ENCODE measurements at places on chromosomes 6 and 20. TPM values are rescaled to one million over a fixed set of nuclear protein-coding genes. Genes with fewer than 3 reads are reported as not detected.

DNA sequence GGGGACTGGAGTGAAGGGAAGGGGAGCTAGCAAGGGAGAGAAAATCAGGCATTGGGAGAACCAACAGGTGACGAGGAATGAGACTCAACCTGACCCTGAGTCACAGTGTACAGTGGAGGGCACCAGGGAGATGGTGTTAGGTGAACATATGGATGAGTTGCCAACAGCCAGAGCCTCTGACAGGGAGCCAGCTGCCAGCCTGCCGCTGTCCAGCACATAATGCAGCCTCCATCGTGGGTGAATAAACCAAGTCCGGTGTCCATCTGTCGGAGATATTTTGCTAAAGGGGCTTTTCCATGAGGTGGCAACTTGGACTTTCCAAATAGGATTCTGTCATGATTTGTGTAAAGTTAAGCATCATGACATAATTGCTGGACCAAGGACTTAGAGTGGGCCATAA is 88.1 kb downstream of the CDH4 start:
- DNase-seq, result no peak

DNA sequence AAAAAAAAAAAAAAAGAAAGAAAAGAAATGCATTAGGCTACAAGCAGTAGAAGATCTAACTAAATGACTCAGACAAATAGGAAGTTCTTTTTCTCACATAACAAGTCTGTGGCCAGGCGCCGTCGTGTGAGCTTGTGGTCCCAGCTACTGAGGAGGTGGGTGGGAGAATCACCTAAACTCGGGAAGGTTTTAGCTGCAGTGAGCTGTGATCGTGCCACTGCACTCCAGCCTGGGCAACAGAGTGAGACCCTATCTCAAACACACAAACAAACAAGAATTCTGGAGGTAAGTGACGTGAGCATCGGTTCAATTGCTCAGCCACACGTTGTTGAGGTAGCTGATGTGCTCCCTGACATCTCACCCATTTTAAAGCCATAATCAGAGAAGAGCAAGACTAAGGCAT is 37.9 kb upstream of the SLC23A2 start:
- no peak for DNase-seq

MCM8 gene
- 2.3 TPM for total RNA-seq

- no peak for DNase-seq
These were observed 408.4 kb upstream of the FLRT3 start for GRCh38 chr20:14745830-14746229.

GRCh38 chr20:2387580-2387979 is 6.9 kb downstream of the TGM6 start:
- no peak for DNase-seq

GRCh38 chr6:134176264-134176975 is 124.0 kb upstream of the SLC2A12 start:
- peak; percentile 74 for DNase-seq

ARG1 gene
- 0.69 TPM for total RNA-seq

OPRL1 gene
- 0.25 TPM for total RNA-seq

- DNase-seq, result peak; percentile 93
These were observed at the start of gene CD40 for GRCh38 chr20:46117704-46118467. TSS of gene CD40 (plus strand) at chr20:46118314. CDS start at chr20:46118344, 30 bp downstream.

DNA sequence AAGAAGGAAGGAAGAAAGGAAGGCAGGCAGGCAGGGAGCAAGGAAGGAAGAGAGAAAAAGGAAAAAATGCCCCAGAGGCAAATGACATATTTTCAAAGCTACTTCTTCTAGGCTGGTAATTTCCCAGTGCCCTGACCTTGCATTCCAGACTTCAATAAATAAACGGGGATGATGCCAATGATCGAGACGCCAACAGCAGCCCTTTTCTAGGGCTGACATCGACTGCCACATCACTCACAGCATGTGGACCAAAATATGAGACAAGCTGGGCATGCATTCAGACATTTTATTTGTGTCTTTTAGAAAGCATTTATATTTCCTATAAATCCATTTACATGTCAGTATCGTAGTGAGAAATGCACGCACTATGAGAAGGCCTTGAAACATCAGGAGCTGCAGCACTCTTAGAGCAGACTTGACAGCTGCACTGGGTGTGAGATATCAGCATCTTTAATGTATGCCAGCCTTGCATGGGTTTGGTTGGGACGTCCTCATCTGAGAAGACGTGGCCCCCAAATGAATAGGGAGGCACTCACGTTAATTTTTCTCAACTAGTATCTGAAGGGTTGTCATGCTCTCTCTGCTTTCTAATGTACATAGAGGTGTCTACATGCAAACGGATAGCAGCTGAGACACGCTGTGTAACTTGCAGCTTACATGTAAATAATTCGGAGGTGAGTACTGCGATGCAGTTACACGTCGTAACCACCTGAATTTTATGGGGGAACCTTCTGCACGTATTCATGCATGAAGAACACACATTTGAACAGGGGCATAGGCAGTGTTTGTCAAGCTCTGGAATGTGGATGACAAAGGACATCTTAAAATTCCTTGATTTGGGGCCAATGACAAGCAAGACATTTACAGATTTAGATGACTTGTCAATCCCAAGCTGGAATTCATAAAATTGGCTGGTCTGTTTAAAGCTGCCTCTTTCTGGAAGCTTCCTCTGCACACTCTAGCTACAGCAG is 149.1 kb upstream of the AGPAT4 start:
- DNase-seq, result no peak

BMP7 gene
- total RNA-seq, result 2.5 TPM

GRCh38 chr6:10662207-10662606 is 32.2 kb downstream of the C6orf52 start:
- DNase-seq, result no peak

GZF1 gene
- 4.2 TPM for total RNA-seq

- no peak for DNase-seq
These were observed 320.1 kb downstream of the BTBD3 start for GRCh38 chr20:12237772-12238171.

- no peak for DNase-seq
These were observed 196.8 kb upstream of the NRSN1 start for GRCh38 chr6:23929201-23929600.

MYH7B gene
- total RNA-seq, result 0.09 TPM

- no peak for DNase-seq
These were observed 2.3 kb downstream of the KLHDC3 start for GRCh38 chr6:43016176-43016942.

PEX3 gene
- 5.6 TPM for total RNA-seq

DNA sequence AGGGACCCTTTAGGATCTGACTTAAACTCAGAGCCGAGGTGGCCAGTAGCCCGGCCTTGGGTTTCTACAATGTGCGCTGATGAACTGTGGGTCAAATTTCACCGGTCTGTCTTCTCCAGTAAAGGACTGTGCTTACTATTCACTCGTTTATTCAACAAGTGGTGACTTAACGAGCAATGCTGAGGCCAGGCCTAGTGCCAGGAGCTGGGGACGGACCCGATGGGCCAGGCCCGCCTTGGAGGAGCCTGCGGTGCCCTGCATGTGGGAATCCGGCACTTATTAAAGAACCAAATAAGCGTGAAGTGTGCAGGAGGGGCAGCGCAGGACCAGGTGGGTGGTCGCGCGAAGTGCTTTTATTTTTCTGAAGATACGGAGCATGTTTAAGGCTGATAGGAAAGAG is 24.0 kb downstream of the CTCFL start:
- no peak for DNase-seq

DNA sequence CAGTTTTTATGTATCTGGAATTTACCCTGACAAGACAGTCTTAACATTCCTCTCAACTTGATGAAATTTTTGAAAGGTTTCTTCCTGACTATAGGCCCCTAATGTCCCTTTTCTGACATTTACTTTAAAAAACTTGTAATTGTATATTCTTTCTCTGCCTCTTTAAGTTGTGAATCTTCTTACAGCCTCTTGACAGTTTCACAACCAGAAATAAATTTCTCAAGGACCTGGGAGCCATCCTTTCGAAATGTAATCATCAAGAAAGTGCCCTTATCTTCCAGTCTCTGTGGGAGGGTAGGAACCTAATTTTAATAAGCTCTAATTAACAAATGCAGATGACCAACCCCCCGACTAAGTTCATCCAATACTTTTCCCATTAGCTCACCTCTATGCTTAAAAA is 403.6 kb upstream of the GJE1 start:
- no peak for DNase-seq

LAMA4 gene
- total RNA-seq, result 6.9 TPM

GRCh38 chr6:115885636-115886366 is 174.9 kb downstream of the FRK start:
- no peak for DNase-seq

DNA sequence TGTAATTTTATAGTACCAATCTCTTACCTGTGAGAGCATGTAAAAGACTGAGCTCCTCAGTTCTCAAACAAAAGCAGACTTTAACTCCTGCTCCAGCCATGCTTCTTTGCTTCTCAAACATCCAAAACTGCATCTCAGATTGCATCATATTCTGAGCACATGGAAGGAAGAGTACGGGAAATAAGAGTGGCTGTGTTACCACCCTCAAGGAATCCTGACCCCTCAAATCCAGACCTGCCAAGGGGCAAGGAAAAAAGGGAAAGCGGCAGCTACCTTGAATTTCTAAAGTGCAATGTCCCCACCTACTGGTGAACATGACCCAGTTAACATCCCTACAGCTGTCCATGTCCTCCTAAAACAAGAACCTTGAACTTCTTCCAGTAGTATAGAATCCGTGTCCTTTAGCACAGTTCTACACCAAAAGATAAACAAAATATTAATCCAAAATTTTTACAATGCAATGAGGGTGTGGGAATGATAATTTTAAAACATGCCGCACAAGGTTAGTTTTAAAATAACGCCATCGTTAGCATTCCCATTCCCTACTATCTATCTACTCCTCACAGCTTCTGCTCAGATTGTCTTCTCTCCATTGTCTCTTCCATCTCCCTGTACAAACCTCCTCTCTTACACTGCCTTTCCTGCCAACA is 34.1 kb upstream of the HLA-DQB1 start:
- DNase-seq, result no peak

DNA sequence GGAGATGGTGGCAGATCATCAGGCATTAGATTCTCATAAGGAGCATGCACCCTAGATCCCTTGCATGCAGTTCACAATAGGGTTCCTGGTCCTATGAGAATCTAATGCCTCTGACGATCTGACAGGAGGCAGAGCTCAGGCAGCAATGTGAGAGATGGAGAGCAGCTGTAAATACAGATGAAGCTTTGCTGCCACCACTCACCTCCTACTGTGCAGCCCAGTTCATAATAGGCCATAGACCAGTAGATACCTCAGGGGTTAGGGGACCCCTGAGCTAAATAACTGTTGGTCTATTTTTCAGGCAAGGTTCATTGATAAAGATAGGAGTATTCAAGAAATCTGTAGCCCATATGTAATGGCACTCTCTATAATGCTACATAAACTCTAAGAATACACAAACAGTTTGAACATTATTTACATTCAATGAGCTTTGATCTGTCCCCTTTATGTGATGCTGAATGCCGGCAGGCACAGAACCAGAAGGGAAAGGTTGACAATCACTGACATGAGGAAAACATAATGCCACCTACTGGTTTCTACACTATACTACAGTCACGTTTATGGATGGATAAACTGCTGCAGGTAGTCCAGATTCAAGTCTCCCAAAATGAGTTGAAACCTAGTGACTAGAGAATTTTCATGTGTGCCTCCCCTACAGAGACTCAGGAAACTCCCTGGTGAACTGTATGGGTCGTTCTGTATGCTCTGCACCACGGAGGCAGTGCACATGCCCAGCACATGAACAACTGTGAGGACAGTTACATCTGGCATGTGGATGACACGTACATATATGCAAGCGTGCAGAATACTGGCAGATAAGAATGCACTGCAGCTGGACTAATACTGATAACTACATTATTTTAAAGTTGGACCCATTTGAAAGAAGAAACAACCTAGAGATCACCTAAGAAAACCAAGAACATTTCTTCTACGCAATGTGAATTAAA is 72.0 kb downstream of the DST start:
- DNase-seq, result no peak

All from pancreas (tissue), 10 donors.